Stimulated activated CD4-positive, alpha-beta T cell treated with anti-CD3 and anti-CD28 coated beads, Interleukin-12 subunit alpha, Interleukin-12 subunit beta, amount 100 ng/mL, for 24 hours (primary cell): ENCODE measurements at places on chromosomes 7 and 10.

GRCh38 chr10:110802551-110803238 is 69.0 kb upstream of the PDCD4 start:
- no peak for DNase-seq

GRCh38 chr10:71427246-71427645 is 30.5 kb downstream of the CDH23 start:
- no peak for DNase-seq

DNA sequence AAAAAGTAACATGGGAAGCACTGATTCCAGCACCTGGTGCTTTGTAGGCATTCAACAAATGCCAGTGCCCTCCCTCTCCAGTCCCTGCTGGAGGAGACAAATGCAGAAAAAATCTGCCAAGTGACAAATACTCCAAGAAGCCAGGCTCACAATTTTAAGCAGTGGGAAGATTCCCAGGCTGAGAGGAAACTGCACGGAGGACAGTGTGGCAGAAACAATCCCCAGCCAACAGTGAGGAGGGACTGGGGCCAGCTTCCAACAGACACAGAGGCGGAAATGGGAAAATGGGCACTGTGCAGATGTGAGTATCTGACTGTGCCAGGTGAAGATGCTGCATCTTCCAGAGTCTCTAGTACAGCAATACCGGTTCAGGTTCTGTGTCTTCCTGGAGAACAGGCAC is 106.3 kb downstream of the SLIT1 start:
- DNase-seq: no peak

GRCh38 chr7:148515237-148515636 is 75.3 kb upstream of the C7orf33 start:
- no peak for DNase-seq

DNA sequence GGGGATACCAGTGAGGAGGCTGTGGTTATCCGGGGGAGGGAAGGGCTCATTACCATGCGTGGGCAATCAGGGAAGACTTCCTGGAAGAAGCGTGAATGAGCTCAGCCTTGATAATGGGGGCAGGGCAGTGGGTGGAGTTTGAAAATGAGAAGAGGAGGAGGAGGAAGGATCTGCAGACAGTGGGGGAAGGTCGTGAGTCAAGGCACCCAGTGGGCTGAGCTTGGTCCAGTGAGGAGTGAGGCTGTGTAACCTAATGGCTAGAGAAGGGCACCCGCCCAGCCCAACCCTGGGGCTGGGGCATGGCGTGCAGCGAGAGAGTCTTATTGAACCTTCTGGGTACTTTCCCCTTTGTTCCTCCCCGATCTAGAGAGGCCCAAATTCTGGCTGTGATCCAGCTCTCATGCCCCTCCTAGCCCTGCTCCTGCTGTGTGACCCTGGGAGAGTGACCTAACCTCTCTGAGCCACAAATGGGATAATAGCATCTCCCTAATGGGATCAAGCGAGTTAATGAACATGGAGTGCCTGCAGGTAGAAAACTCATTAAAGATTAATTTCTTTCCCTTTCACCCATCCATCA is 31.5 kb downstream of the CLIP2 start:
- no peak for DNase-seq

DNA sequence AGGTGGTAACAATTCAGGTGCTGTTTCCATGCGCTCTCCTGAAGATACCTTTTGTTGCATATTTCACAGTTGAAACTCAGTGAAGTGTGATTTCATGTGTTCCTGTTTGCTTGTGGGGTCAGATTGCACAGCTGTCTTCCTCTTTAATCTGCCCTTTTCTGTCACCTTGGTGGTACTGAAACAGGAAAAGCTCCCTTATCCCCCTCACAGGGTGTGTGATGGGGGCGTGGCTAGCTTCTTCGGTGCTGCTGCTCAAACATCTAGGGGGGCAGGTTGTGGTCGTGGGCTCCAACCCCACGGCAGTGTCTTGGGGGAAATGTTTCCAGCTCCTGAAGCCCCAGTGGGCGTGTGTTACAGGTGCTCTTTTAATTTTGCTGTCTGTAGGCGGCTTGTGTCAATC is 107.4 kb upstream of the KLF14 start:
- DNase-seq: no peak

GRCh38 chr10:66941491-66941890 is 15.7 kb downstream of the LRRTM3 start:
- no peak for DNase-seq

- no peak for DNase-seq
These were observed 86.5 kb upstream of the CXCL12 start for GRCh38 chr10:44471410-44471809.

- no peak for DNase-seq
These were observed 1.5 kb downstream of the BCAP29 start for GRCh38 chr7:107581387-107582013.

GRCh38 chr7:117774943-117775342 is 98.3 kb downstream of the CTTNBP2 start:
- DNase-seq: no peak

- DNase-seq: no peak
These were observed 173.5 kb upstream of the NFE2L3 start for GRCh38 chr7:25978466-25978865.

- DNase-seq: no peak
These were observed 39.4 kb upstream of the ZNF488 start for GRCh38 chr10:47423476-47423875.

DNA sequence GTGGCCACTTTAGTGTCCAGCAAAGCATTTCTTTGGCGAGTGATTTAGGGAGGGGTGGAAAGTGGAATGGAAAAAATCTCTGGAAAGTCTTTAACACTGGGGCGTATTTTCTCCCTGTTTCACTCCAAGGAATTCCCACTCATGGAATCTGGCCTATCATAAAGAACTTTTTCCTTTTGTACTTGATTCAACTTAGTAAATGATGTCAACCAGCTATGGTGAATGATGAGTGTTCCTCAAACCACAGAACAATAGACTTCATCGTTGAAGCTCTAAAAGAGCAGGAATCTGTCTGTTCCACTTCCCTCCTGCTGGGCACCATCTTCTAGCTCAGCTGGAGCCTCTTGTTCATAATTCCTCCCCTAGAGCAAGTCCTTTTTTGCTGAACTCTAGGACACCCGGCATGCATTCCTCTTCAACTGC is 66.5 kb downstream of the EPDR1 start:
- no peak for DNase-seq

- DNase-seq: no peak
These were observed 691.1 kb downstream of the PHTF2 start for GRCh38 chr7:78489476-78490240.

GRCh38 chr10:48639632-48640031 is 34.8 kb upstream of the ARHGAP22 start:
- DNase-seq: no peak

DNA sequence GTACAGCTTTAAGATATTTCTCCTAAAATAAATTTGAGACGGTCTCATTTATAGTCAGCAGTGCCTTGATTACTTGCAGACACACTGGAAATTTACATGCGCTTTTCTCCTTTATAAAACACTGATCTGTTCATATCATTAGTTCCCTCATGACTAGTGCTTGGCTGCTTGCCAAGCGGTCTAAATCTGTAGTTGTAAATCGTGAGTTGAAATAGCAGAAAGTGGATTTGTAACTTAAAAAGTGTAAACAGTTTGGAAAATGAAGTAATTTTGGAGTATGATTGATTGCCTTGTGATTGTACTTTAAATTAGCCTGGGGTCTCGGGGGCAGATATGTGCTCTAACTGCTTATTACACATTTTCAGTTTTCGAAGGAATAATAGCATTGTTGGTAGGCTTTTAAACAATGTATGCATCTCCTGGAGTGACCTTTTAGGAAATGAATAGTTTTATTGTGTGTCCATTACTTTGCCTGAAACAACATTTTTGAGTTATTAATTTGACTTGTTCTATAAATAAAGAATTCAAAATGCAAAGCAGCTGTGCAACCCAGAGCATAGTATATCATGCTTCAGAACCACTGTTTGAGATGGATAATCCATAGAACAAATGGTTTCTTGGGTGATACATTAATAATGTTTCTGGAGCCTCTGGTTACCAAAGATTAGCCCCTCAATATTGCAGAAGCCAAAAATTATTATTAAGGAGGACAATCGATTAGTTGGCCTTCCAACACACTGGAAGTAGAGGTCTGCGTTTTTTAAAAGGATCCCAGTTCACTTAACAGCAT is 73.3 kb downstream of the ARID5B start:
- DNase-seq: no peak

GRCh38 chr10:53719658-53720057 is 947.1 kb upstream of the MBL2 start:
- no peak for DNase-seq

GRCh38 chr10:10629512-10629911 is 388.2 kb upstream of the CELF2 start:
- no peak for DNase-seq

- no peak for DNase-seq
These were observed 29.4 kb upstream of the AMPH start for GRCh38 chr7:38660427-38661099.

- no peak for DNase-seq
These were observed 292.5 kb downstream of the HDAC9 start for GRCh38 chr7:18788026-18788425.

DNA sequence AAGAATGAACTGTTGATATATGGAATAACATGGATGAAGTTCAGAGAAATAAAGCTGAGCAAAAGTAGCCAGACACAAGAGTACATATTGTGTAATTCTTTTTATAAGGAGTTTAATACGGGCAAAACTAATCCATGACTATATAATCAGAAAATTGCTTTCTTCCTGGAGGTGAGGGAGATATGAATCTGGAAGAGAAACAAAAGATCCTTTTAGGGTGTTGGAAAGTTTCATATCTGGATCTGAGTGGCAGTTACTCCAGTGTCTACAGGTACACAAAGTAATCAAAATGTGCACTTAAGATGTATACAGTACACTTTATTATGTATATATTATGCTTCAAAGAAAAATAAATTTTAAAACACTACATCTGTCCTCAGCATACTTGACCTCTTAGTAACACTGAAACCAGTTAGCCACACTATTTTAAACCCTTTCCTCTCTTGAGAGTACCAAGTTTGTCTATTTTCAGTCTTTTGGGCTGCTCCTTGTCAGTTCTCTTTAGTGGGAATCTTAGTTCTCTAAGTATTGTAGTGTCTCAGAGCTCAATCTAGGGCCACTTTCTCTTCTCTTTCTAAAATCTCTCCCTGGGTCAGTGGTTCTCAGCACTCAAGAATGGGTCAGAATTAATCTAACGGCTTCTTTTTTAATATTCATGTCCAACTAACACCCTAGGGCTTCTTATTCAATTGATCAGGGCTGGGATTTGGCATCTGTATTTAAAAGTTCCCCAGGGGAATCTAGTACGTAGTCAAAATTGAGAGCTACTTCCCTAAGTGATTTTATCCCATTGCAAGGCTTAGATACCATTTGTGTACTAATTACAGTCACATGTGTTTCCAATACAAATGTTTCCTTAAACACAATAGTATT is 4.3 kb upstream of the LIPF start:
- no peak for DNase-seq

DNA sequence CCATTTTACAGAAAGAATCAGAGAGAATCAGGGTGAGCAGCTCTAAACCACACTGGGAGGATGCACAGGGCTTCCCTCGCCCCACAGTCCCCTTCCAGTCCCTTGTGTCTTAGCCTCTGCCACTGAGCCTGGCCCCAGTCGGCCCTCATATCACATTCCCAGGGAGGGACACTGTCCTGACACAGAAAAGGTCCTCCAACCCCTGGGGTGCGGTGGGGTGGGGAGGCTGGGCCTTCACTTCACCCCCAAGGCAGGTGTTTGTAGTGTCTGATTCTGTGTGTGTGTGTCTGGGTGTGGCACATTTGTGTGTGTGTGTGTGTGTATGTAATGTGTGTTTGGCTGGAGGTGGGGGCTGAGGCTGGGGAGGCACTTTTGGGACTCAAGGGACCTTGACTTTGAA is 1.8 kb upstream of the KCP start:
- DNase-seq: no peak

DNA sequence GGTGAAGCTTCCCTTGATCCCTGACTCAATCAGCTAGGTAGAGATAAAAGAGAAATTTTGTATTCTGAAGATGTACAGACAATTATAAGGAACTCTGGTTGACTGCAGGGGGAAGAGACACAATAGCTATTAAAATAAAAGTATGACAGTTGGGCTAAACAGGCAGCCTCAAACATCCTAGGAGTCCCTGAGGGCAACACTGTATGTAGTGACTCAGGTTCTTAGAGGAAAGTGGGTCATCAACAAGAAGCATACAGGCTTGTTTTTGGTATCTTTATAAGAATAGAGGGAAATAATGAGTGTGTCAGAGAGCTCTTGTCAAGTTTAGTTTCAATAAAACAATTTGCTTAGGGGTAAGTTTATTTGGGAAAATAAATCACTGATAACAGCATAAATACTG is 150.3 kb downstream of the AUTS2 start:
- DNase-seq: no peak
